ENCODE measurements at places on chromosomes 1 and 21.
A peak's percentile ranks its signal among the peaks of the same experiment; 100 is the strongest.

DNA sequence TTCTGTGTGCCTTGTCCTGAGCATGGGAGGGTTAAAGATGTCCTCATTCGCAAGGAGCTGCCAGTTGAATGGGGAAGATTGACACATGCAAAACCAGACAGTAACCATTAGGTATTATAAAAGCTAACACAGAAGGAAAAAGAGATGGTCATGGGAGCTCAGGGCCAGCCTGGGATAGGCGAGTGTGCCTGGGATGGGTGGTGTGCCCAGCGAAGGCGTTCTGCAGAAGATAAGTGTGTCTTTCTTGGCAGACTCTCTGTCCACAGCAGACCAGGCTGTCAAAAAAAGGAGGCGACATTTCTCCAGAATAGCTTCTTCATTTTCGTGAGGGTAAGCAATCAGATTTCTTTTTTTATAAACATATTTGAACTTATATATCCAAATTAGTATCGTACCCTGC, 14.1 kb downstream of the PGM1 start:
- DNase-seq = no peak

DNA sequence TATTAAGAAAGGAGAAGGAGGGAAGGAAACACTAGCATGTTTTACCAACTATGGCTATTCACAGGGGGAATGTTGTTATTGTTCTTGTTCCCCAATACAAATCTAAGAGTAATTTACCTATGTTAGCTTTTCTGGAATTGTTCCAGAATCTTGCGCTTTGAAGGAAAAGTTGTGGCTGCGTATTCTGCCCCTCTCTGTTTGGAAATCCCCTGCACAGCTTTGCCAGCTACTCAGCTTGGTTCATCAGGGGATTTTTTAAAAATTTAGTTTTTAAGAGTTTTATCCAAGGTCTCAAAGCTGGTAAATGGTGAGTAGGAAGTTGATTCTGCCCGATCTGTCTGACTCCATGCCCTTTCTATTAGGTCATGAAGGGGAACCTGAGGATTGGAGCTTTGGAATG, 9.5 kb upstream of the IRF6 start:
- DNase-seq = no peak

- no peak for DNase-seq
Measured at GRCh38 chr1:55107101-55107500, 67.8 kb downstream of the PCSK9 start.

DNA sequence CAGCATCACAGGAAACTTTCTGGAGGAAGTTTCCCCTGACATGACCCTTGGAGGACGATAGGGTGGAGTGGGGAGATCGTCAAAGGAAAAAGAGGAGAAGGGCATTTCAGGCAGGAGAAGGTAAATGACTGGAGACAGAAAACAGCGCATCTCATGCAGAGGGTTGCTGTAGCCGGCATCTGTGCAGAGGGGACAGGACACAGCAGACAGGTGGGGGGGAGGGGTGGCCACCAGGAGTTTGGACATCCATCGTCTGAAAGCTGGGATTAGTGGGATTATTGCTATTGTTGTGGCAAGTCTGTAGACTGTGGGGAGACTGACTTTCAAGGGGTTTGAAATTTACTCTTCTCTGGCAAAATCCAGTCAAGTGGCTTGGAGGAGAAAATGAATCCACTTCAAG, 463.9 kb downstream of the OMA1 start:
- no peak for DNase-seq

- no peak for DNase-seq
Measured at GRCh38 chr1:246726255-246726679, 2.1 kb downstream of the SCCPDH start.

- no peak for DNase-seq
Measured at GRCh38 chr1:3113047-3113740, 44.2 kb downstream of the PRDM16 start.

DNA sequence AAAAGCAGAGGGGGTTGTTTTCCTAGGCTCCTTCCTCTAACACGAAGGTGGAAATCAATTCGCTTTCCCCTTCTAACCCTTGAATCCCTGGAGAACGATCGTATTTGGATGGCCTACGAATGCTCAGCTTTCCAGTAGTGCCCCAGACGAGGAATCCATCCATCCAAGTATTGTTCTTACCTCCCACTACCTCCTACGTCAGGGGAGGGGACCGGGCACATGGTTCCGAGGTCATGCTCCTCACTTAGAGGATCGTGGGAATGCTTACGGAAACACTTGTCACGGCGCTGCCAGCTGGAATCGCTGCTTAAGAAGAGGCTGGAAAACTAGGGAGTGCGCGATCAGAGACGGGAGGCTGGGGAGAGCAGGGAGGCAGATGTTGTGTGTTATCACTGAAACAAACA, 47.4 kb downstream of the CAPZB start:
- no peak for DNase-seq

- no peak for DNase-seq
Measured at GRCh38 chr1:168187177-168187576, 8.4 kb downstream of the TIPRL start.

DNA sequence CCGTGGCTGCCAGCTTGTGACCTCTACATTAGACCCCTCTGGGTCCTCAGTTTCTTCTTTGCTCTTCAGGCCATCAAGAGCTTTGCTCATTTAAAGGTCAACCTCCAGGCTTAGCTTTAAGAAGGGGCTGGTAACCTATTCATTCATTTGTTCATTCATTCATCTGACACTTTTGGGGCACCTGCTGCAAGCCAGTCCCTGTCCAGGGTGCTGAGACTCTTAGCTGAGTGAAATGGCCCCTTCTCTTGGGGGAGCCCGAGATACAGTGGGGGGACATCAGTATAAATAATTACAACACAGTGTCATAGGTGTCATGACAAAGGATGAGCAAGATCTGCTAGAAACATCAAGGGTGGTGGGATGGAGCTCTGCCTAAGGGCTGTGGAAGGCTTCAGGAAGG, 10.5 kb upstream of the TTC4 start:
- peak; percentile 6 for DNase-seq

DNA sequence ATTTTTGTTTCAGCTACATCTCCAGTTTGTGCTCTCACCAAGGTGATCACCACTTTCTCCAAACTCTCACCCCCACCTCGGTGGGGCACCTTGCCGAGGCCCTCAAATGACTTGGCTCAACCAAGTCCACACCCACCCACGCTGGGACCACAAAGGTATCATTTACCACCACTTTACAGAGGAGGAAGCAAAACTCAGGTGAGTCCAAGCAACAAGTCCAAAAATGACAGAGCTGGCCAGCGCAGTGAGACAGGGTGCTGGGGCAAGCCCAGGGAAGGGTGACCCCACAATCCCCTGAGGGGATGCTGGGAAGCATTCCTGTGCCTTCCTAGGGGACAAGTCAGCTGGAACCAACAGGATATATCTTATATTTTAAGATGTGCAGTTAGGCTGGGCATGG, 24.7 kb downstream of the SSBP3 start:
- DNase-seq = no peak

DNA sequence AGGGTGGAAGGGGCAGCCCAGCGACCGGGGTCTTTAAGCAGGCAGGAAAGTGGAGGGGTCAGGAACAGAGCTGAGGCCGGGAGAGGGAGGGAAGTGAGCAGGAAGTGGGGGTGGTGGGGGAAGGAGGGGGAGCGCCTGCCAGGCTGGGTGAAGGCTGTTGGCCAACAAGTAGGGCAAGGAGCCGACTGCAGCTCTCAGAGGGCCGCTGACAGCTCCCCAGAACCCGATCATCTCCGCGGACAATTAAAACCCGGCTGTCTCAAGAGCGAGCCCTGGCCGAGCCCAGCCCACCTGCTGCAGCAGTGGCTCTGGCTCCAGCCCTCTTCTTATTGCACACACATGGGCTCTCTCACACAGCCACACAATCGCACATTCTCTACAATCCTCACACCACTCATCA, 51.6 kb downstream of the GRIK3 start:
- no peak for DNase-seq

DNA sequence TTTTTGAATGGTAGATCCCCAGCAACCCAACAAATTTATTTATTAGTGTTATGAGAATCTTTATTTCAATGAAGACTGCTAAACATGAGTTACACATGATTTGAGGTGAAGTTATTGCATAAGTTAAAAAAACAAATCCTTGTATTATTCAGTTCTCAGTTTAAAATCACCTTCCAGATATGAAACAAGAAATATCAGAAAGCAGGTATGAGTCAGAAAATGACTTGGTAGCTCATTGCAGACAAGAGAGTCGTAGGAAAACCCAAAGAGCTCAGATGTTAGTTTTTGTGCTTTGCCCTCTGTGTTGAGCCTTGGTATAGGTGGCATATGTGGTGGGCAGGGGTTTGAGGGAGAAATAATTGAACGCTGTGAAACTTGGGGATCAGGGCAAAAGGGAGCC, 339.4 kb downstream of the BRINP3 start:
- DNase-seq = peak; percentile 50

- no peak for DNase-seq
Measured at GRCh38 chr1:157095091-157095490, 4.5 kb downstream of the ETV3L start.

GRCh38 chr1:154222518-154222917, 1.8 kb downstream of the UBAP2L start:
- DNase-seq = no peak

- peak; percentile 23 for DNase-seq
Measured at GRCh38 chr1:38266197-38266520, 219.6 kb upstream of the POU3F1 start.

DNA sequence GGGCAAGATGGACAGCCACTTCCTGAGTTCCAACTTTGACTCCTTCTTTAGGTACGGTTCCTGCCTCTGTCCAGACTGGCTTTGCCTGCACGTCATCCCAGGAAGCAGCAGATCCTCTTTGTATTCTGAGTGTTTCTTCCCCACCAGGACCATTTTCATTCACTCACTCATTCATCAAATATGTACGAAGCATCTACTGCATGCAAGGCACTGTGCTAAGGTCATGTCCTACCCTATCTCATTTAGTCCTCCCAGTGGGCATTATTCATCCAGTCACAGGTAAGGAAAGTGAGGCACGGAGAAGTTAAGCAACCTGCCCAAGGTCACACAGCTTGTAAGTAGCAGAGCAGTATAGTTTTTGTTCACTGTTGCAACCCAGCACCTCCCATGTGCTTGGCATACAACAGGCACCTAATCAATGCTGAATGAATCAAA, 13.9 kb downstream of the CRYBG2 start:
- no peak for DNase-seq

- DNase-seq = no peak
Measured at GRCh38 chr21:37436174-37436573, 69.6 kb downstream of the DYRK1A start.

DNA sequence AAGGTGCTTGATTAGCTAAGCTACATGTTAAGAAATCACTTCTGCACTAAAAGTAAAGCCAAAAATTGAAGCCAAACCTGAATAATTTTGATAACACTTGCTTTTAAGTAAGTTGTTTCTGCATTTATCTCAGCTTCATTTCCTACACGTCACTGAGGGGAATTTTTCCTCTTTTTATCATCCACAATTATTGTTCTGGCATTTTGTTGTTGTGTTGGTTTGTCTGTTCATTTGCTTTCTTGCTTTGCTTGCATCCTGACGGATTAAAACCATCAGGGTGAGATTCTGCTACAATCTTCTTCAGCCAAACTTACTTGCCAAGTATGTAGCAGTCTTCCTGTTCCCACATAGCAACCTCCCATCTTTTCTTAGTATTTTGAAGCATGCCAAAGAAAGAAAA, 18.0 kb upstream of the EEIG2 start:
- no peak for DNase-seq

GRCh38 chr1:63908016-63908415, 134.2 kb downstream of the ROR1 start:
- DNase-seq = no peak

GRCh38 chr1:44030605-44031251, 534 bp downstream of the SLC6A9 start:
- DNase-seq = no peak

DNA sequence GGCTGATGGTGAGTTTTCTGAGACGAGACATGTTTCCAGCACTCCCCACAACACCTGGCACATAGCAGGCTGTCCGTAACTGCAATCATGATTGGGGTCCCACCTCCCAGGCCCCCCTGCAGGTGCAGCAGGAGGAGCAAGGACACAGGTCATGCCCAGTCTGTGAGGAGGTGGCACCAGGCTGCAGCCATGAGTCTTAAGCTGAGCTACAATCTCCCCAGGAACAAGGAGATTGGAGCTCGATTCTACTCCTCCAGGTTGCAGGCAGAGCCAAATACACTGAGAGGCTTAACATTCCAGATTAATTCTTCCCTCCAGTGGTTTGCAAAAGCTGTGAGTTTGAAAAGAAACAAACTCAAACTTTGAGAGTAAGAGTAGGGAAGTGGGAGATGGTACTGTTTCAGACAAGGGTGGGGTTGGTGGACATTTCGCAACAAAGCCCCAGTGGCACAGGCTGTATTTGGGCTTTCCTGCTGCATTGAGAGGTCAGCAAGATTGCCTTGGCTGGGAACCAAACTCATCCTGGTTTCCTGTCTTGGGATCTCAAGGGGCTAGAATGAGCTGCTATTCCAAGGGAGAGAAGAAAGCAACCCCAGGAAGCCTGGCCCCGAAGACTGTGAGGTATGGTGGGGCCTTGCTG, 64.8 kb upstream of the GALNT2 start:
- no peak for DNase-seq

DNA sequence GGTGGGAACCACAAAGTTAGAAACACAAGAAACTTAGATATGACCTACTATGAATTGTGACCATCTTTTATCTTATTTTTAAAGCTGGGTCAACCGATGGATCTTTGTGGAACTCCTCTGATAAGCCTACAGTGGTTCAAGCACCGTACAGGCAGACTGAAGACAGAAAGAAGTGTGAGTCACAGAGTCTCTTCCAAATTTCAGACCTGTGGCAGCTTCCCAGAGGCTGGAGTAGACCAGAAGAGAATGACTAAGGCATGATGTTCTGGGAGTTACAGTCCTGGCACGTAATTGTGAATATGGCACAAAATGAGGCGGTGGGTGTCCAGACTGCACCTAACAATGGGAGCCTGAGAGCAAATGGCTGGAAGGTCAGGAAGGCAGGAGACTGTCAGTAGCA, 70.0 kb downstream of the LMO4 start:
- peak; percentile 84 for DNase-seq

DNA sequence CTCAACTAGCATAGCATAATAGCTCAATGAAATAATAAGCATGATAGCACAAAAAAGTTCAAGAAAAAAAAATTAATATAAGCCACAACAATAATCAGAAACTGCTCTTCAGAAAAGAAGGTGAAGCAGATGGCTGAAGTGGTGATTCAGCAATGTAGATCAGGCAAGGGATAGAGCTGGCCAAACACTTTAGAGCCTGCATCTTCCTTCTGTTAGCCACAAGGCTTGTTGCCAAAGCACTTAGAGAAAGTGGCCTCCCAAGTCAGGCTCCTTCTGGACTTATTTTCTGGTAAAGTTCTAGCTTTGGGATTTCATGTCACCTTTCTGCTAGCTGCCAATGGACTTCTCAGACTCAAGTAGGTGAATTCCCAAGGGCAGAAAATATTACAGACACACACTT, 60.3 kb upstream of the C1orf87 start:
- no peak for DNase-seq

GRCh38 chr1:202023001-202023433, 12.6 kb downstream of the ELF3 start:
- peak; percentile 93 for DNase-seq

DNA sequence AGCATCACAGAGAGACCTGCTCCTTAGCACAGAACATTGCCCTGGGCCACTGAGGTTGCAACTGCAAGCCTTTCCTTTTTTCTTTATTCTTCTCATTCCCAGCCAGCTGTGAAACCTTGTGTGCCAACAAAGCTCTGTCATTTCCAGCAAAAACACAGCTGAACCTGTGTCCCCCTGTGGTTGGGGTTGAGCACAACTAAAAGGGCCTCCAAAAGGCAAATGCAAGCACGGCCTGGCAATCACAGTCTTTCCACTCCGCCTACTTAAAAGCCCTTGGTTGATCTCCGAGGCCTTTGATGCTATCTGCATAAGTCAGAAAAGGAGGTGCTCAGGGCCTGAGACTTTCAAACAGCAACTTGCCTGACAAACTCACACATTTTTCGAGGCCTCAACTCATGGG, 32.7 kb downstream of the SUSD4 start:
- no peak for DNase-seq

Data from PC-3 (cell line).